HFF-Myc (cell line): ENCODE measurements at places on chromosomes 2 and 18.

- no peak for DNase-seq
These were observed 212.3 kb downstream of the SNTG2 start for GRCh38 chr2:1162768-1163584.

DNA sequence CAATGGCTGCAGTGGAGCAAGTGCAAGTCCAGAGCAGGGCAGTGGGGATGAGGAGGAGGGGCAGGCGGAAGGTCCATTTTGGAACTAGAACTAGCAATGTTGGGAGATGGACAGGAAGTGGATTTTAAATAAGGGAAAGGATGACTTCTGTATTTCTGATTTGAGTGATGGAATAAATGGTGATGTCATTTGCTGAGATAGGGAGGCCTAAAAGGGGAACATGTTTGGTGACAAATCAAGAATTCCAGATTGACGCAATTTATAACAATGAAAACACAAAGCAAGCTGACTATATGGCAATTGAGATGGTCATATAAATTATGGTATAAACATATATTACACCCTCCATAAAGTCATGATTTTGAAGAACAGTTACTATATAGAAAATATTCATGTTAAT is 209.3 kb downstream of the SS18 start:
- no peak for DNase-seq

- no peak for DNase-seq
These were observed 167.5 kb downstream of the BCL2 start for GRCh38 chr18:63152096-63152495.

DNA sequence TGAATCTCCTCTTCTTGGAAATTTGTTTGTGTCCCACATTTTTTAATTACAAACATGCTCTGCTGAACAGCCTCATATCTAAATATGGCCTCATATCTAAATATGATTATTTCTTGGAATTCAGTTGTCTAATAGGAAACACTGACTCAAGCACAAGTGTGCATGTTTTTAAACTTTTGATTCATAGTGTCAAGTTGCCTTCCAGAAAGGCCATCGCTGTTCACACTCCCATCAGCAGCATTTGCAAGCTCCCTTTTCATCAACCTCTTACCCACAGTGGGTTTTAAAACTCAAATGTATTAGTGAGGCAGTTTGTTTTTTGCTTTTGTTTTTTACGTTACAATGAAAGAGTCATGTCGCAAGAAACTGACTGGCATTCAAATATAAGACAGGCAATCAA is 65.2 kb upstream of the SMAD2 start:
- DNase-seq, result no peak

GRCh38 chr18:13303756-13304364 is 85.3 kb downstream of the LDLRAD4 start:
- no peak for DNase-seq

DNA sequence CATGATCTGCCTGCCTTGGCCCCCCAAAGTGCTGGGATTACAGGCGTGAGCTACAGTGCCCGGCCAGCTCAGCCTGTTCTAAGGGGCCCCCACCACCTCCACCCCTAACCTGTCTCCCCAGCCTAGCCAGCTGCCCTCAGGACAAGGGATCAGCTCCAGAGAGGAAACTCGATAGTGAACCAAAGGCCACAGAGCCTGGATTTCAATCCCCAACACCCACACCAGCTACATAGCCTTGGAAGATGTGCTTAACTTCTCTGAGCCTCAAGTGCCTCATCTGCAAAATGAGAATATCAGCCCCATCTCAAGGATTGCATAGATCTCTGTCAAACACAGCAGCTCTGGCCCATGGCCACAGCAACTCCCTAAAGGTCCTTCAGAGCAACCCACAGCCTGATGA is 32.0 kb downstream of the BIN1 start:
- DNase-seq, result no peak

- DNase-seq, result no peak
These were observed 209.6 kb upstream of the PIK3C3 start for GRCh38 chr18:41745166-41746049.

- no peak for DNase-seq
These were observed 157.9 kb downstream of the LNPK start for GRCh38 chr2:175844169-175844568.

DNA sequence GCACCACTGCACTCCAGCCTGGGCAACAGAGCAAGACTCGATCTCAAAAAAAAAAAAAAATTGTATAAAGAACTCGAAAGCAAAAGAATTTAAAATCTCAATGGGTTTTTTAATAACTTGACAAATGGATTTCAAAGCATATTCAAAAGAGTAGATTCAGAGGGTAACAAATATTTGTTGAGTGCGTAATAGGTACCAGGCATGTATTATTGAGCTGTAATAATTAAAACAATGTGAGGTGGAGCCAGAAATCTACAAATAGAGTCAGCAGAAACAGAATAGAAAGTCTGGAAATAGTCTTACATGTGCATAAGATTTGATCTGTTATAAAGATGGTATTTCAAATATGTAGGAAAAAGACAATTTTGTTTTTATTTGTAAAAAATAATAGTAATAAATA is 19.1 kb upstream of the RAB11FIP5 start:
- no peak for DNase-seq

DNA sequence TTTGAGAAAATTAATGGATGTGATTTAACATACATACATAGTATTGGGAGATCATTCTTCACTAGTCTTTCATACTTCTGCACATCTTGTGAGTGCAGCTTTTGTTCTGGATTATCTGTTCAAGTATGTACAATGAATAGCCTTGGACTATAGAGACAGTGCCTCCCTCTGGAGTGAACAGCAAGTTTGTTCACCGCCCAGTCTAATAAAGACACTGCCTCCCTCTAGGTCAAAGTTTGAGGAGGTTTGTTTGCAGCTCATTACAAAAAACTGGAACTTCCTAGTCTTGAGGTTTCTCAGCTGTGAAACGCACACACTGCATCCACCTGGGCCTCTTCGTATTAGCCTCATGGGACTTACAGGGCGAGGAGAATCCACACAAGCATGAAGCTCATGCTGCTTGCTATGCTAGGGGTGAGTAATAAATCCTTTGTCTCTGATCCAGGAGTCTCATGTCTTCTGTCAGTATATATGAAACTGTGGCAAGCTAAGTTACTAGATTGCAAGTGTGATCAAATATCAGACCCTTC is 26.0 kb upstream of the LAPTM4A start:
- no peak for DNase-seq

GRCh38 chr2:219296631-219297391 is 12.4 kb downstream of the PTPRN start:
- DNase-seq, result no peak

- DNase-seq, result no peak
These were observed 553 bp downstream of the CNDP2 start for GRCh38 chr18:74496508-74497323.

- DNase-seq, result peak; percentile 55
These were observed 2.7 kb upstream of the GKN1 start for GRCh38 chr2:68971591-68972231.

- DNase-seq, result no peak
These were observed 98.4 kb downstream of the UPP2 start for GRCh38 chr2:158199928-158200650.

- DNase-seq, result no peak
These were observed 103.3 kb downstream of the ST6GAL2 start for GRCh38 chr2:106782681-106783080.

DNA sequence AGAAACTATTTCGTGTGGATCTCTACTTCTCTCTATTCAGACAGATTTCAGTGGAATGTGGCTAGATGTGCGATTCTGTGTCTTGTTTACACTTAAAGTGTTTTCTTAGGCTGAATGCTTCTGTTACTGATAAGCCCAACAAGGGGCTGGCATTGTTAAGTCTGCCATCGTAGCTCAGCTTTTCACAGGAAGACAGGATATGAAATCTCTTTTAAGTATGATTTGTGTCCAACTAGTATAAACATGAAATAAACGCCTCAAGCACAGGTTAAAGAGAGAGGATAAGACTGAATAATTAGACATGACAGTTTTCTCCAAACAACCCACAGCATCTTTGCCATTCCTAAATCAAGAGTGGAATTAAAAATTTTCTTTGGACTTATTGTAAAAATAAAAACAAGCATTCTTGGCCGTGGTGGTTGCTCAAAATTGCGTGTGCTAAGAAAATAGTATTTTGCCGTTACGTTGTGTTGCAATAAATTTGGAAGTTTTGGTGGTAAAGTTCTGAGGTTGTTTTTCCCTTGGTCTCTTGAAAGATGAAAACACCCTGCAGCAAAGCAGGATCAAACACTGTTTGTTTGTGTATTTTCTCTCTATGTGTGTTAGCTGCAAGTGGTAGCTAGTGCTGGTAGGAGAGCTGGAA is 1.0 kb downstream of the VIT start:
- no peak for DNase-seq

DNA sequence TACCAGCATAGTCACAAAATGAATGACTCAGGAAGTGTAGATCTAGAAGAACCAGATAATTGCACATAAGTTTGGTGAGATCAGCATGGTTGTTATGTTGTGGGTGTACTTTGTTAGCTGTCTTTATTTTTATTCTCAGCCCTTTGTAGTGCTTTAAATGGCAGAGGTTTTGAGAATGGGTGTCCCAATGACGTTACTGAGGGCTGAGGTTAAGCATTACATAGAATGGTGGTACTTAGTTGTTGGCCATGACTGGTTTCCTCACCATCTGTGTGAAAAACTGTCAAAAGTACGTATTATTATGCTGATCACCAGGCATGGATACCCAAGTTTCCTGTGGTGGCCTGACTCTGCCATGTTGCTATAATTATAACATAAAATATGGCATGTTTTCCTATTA is 165.8 kb downstream of the UBE2E3 start:
- DNase-seq, result no peak

- DNase-seq, result no peak
These were observed 60.5 kb downstream of the HS6ST1 start for GRCh38 chr2:128258218-128258617.

DNA sequence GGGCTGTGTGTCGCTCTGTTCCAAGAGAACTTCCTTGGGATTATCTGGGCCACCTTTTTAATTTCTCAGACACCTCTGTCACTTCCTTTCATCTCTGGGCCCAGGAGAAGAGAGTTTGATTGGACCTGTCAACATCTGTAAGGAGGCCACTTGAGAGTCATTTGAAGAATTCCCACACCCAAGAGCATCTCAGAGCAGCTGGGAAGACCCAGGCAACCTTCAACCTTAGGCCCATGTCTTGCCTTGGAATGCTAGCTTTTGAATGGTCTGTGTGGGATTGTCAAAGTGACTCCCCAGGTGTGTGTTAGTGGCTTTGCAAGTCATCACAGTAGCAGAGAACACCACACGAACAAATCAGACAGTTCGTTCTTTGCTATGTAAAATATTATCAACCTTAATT is 280.3 kb downstream of the CYRIA start:
- DNase-seq, result no peak

GRCh38 chr2:10526281-10527000 is 78.3 kb upstream of the ODC1 start:
- no peak for DNase-seq

- no peak for DNase-seq
These were observed 193.2 kb downstream of the CDH2 start for GRCh38 chr18:27983780-27984179.

GRCh38 chr2:99743146-99743545 is 253.3 kb upstream of the REV1 start:
- DNase-seq, result no peak

DNA sequence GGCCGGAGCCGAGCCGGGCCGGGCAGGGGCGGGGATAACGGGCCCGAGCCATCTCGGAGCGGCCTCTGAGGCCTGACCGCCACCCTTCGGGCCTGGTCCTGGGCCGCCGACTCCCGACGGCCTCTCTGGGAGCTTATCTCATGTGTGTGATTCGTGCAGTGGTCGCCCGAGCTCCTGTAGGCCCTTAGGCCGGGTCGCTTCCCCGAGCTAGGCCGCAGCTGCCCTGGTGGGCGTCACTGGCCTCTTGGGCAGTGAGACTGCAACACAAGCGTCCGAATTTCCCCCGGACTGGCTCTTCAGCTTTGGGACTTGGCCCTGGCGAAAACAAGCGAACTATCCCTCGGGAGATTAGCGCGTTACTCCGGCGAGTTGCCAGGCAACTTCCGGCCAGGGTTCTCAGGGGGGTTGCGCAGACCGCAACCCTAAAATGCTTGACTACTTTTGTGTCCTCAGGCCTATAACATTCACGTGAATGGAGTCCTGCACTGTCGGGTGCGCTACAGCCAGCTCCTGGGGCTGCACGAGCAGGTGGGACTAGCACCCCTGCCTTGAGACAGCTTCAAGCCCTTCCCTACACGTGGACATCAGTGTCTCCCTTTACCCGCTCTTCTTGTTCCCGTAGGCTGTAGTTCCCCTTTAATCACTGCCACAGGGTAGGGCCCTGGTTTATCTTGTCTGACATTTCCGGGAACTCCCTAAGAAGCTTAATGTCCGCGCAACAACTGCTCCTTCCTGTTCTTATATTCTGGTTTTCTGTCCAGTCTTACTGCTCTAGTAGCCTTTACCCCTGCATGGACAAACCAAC is 602 bp downstream of the SNX17 start:
- DNase-seq, result no peak

- DNase-seq, result no peak
These were observed 134.6 kb upstream of the TWIST2 start for GRCh38 chr2:238713198-238713826.

DNA sequence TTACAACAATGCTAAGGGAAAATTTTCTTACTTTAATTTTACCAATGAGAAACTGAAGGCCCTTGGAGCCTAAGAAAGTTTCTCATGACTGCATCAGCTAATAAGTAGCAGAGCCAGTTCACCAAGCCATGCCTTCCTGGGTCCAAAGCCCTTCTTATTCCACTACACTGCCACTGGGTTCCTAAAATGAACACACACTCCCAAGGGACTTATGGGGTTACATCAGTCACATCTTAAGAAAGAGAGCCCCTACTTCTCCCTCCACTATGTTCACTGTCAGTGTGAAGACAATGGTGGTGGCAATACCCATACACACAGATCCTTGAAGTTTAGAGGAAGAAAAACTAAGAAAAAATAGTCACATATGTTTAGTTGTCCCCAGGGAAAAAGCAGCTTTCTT is 20.6 kb downstream of the MBD2 start:
- DNase-seq, result no peak

DNA sequence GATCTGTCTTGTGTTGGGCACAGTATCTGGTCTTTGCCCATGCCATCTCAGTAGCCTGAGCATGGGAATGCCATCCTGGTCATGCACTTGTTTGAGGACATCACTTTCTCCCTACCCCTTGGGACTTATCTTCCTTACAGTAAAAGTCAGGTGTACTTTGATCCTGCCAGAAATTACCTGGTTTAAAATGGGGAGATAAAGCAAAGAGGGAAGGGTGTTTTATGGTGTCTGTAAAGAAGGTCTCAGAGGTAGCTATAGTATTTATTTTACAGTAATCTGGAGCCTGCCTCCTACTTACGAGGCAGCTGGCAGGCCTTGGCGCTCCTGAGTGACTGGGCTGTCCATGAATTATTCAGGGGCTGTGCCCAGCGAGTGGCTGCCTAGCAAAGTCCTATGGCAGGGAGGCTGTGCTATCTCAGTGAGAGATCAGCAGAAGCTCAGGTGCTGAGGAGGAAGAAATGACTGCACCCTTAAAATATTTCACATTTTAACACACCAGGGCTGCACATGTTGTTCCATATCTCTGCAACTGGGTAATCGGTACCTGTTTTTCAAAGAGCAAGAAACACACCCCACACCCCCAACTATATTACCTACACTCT is 93.9 kb downstream of the SPTBN1 start:
- no peak for DNase-seq
